ENCODE measurements at places on chromosomes 5 and 9.
A peak's percentile ranks its signal among the peaks of the same experiment; 100 is the strongest.

DNA sequence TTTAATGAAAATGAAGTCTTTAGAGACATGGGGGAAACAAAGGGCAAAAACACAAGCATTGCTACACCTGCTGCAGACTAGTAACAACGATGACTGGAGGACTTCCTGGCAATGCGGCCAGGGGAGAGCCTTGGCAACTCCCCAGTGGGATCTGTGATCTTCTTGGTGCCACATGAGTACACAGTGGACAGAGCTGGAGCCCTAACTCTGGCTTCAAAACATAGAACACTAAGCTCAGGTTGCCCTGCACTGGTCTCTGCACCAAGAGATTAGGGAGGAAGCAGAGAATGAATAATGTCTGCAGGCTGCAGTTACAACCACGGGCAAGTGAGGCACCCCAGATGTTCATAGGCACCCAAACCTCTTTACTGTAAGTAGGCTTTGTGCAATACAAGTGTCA lies 91.1 kb downstream of the MRPS27 start:
- DNase-seq = no peak

DNA sequence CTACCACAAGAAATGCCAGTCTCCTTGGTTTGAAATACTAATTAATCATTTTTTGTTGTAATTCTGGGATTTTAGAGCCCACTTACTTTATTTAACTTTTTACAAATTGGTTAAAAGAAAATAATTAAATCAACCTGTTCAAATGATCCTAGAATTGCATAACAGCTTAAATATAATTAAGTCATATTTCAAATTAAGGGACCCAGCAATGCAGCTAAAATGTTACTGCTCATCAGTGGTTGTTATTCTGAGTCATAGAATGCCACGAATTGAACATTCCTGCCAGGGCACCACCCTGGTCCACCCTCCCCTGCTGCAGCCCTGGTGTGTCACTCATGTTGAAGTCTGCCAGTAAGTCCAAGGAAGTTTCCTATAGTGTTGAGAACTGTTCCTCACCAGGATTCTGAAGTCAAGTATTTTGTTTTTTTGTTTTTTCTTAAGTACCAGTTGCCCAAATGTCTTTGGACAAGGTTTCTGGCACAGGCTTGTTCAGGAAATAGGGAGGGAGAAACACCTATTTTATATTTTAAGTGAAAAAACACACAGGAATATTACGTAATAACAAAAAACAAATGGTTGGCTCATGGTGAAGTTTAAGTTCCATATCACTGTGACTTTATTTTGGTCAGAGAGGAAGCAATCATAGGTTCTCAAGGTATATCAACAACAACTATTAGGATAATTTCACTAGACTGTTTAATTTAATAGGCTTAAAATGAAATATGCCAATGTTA lies 4.3 kb upstream of the ITGA1 start:
- DNase-seq = no peak

GRCh38 chr5:73654171-73654811 lies 28.3 kb downstream of the ARHGEF28 start:
- DNase-seq = no peak

GRCh38 chr5:82560969-82561368 lies 282.8 kb upstream of the RPS23 start:
- no peak for DNase-seq

DNA sequence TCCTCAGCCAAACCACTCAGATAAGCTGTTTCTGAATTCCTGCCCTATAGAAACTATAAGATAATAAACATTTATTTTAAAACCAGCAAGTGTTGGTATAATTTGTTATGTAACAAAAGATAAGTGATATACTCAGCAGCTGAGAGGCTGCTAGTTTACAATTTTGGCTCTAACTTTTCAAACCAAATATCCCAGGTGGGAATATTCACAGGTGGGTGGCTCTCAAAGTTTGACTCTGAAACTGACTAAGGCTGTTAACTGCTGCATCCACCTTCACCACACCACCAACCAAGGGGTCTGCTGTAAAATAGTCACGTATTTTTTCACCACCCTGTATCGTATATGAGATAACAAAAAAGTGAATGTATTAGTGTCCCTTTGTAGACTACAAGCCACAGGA lies 9.7 kb upstream of the ZNF366 start:
- DNase-seq = no peak

- peak; percentile 17 for DNase-seq
Measured at GRCh38 chr5:147554261-147554817, 44.5 kb upstream of the DPYSL3 start.

- DNase-seq = no peak
Measured at GRCh38 chr5:61496860-61497259, 164.8 kb downstream of the ZSWIM6 start.

GRCh38 chr5:14882658-14883580 lies 11.3 kb upstream of the ANKH start:
- DNase-seq = no peak

DNA sequence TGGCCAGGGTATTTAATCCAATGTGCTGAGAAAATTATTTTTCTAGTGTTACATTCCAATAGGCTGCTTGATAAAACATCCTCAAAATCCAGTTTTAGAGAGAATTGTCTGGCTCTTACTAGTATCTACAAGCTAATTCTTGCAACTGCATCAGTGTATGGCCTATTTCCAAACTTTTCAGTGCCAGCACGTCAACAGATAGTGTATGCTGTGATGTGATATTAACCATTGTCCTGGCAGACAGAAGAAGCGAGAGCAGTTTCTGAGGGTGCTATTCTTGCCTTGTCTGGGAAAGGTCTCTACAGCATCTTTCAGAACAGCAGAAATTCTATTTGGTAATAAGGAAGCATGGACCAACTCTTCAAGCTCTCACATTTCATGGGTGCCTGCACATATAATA lies 174.2 kb upstream of the CDH12 start:
- DNase-seq = no peak

DNA sequence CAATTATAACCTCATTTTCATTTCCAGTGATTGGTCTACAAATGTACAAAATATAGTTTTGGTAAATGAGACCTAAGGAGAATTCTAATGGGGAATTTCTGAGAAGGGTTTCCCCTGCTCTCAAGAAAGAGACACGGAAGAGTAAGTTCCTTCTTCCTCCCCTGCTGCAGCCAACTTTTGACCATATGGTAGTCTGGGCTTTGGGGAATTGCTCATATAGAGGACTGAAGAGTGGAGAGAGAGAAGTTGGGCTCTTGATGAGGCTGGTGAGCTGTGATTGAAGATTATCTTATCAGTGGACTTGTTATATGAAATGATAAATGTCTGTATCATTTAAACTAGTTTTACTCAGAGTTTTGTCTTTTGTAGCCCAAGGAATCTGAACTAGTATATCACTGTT lies 4.3 kb upstream of the LNPEP start:
- DNase-seq = no peak

DNA sequence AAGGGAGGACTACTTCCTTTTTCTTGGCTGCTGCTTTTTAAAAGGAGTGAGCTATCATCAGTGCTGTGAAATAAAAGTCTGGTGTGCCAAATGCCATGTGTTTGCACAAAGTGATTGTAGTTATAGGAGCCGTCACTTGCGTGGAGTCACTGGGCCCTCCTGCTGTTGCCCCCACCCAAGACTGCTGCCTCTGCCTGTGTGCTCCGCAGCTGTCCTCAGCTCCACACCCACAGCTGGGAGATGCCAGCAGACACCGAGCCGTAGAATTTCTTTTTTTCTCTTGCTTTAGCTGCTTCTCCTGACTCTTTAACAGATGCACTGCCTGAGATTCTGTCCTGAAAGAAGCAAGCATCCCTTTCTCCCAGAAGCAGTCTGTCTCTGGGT lies 9.8 kb upstream of the GLE1 start:
- no peak for DNase-seq

DNA sequence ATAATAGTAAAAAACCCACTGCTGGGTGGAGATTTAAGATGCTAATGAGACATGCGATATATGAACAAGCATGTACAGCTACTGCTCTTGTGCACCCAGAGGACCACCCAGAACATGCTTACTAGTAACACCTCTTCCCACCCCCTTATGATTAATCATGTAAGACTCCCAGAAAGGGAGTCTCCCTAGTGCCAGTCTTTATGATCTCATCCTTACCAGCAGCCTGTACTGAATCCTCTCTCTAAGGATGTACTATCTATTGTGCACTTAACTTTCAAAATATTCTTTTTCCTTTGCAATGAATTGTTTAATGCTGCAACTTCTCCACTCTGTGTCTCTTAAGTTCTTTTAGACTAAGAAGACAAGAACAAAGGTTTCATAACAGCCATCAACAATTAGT lies 9.1 kb upstream of the MAT2B start:
- no peak for DNase-seq
